Caudate nucleus (tissue), 63 donors: ENCODE measurements at places on chromosomes 13 and 19.

DNA sequence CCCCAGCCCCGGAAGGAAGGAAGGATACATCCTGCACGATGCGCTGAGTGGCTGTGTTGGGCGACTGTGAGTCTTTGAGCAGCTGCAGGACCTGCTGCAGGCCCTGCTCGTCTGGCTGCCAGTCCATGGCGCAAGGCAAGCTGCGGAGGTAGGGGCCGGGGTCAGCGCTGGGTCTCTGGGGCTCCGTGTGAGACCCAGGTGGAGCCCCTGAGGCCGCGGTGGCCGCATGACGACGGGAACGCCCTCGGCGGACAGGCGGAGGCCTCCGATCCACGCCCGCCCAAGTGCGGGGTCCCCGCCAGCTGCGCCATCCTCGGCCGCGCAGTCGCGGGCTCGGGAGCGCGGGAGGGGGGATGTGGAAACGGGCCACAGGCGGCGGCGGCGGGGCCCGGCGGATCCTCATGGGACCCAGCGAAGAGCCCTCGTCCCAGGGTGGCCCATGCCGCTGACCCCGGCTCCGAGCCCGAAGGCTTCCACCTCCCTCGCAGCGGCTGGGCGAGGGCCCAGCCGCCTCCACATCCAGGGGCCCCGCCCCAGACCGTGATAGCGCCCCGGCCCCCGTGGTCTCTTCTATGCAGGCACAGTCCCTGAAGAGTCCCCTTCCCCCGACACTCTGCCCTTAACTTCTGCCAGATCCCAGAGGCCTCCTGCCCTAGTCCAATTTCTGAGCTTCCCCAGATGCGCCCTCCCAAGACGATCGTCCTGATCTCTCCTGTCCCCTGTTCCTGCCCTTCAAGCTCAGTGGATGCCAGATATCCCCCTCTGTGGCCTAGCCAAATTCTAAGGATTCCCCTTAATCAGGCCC, 2.7 kb downstream of the TNPO2 start:
- DNase-seq: no peak

DNA sequence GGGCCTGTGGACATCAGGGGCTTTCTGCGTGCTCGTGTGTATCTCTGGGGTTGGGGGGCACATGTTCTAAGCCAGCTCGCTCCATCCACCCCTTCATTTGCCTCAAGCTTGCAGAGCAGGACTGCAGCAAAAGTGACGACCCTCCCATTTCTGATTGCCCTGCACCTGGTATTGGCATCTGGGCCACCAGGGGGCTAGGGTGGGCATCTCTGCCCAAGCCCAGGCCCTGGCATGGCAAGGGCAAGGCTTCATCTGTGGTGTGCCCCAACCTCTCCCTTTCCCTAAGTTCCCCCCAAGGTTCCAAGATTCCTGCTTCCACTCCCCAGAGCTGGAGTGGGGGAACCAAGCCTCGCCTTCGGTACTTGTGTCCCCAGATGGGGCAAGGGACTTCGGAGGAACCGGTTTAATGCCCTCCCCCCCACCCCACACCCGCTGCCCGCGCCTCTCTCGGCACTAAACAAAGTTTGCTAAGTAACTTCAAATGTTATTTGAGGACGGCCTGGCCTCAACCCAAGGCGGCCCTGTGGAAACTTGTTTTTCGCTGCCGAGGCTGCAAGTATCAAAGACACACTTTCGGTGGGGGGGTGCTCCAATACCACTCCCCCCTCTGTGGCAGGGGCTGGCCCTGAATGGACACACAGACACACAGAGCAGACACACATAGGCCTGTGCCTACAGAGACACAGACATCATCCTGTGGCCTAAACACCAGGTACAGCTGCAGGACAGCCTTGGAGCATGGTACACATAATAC, 12.2 kb downstream of the NFIX start:
- DNase-seq: peak; percentile 32

DNA sequence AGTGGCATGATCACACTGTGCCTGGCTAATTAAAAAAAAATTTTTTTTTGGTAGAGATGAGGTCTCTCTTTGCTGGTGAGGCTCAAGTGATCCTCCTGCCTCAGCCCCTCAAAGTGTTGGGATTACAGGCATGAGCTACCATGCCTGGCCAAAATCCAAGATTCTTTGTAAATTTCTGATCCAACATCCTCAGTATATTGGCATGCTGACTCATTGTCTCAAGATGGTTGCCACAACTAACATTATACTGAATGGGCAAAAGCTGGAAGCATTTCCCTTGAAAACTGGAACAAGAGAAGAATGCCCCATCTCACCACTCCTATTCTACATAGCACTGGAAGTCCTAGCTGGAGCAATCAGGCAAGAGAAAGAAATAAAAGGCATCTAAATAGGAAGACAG, 100.0 kb downstream of the KLF5 start:
- DNase-seq: no peak

DNA sequence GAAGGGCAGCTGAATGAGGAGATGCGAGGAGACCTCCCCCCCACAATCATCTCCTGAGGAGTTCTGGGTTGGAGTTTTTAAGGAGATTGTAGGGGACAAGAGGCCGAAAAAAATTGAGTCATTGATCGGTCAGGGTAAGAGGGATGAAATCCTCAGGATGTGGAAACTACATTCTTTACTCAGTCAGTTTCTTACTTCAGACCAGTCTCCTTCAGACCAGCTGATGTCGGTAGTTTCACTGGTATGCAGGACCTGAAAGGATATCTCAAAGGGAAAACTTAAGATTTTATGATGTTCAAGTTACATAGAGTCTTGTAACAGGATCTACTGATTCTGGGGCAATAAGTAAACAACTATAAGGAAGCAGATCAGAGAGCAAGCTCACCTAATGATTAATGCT, 51.7 kb upstream of the RFXAP start:
- DNase-seq: no peak

DNA sequence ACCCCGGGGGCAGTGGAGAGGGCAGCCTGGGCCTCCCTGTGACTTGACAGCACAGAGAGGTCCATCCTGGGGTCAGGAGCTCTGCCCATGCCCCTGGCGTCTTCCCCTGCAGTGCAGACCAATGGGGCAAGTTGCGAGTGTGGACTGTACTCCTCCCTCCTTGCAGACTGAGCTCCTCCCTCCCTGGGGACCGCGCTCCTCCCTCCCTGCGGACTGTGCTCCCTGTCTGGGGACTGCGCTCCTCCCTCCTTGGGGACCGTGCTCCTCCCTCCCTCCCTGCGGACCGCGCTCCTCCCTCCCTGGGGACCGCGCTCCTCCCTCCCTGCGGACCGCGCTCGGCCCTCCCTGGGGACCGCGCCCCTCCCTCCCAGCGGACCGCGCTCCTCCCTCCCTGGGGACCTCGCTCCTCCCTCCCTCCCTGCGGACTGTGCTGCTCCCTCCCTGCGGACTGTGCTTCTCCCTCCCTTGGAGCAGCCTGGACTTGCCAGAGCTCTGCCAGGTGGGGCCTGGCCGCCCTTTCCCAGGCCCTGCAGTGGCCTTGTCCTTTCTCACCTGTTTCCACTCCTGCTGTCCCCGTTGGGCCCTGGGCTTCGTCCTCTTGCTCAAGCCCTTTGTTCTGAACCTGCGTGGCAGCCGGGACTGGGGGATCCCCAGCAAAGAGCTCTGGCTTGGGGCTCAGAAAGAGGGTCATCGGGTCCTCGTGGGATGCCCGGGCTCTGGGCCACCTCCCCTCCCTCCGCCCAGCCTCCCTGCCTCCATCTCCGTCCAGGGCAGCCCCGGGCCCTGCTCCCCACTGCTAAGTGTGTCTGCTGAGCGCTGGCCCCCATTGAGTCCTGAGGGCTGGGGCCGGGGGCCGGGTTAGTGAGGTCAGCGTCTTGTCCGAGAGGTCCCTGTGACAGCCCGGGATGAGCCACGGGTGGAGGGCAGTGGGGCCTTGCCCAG, 6.8 kb downstream of the GAMT start:
- DNase-seq: no peak

DNA sequence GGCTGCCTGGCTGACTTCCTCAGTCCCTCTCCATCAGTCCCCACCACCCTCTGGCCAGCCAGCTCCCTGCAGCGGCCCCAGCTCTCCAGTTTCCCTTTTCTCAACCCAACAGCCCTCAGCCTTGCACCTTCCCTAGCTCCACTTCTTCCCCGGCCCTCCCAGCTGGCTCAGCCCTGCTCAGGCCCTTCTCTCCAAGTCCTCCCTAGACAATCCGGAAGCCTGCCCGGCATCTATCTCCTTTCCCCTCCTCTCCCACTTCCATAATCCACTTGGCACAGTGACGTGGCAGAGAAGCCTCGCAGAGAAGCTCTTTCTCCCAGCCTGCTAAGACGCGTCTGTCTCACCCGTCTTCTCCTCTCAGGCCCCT, 1.1 kb downstream of the UBXN6 start:
- DNase-seq: no peak

GRCh38 chr19:10887616-10888367, 16.4 kb downstream of the CARM1 start:
- no peak for DNase-seq

DNA sequence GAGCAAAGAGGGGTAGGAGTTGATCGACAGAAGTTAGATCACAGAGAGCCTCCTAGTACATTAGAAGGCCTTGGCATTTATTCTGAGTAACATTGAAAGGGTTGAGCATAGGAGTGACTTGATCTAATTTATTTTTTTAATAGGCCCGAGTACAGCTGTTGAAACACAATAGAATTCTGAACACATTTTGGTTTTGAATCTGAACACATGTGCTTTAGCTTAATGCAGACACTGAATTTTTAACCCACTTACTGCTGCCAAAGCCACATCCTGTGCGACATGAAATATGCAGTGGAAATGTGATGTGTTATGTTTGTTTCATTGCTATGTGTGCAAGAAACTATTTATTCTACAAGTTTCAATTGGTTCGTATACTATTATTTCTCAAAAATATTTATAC, 1505.9 kb downstream of the PCDH9 start:
- DNase-seq: no peak

GRCh38 chr19:19482809-19483596, 32.3 kb downstream of the TSSK6 start:
- DNase-seq: no peak

DNA sequence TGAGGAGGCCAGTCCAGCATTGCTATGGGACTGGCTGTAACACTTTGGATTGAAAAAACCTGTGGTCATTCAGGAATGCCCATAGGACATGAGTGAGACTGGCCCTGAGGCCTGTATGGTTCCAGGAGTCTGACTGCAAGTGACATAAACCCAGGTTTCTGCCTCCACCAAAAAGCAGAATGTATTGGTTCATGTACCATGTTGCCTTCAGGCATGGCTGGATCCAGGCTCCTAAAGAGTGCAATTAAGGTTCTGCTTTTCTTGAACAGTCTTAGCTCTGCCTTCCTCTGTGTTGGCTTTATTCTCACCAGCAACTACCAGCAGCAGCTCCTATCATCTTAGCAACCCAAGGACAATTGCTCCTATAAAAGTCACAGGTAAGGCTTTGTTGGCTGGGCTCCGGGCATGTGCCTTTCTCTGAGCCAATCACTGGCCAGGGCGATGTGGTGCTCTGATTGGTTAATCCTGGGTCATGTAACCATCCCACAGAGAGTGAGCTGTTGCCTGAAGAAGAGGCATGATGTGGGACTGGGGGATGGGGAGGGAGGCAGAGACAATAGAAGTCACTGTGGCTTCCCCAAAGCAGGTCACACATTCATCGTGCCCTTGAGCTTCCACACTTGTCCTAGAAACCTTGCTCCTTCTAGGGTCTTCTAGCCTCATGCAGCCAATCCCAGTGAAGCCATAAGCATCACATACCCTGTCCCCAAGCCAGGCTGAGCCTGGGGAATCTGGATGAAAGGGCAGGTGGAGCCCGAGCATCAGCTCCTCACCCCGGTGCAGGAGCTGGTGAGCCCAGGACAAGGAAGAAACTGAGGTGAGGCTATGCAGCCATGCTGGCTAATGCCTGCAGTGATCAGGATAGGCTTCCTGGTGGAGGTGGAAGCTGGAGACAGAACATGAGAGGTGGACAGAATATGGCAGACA, 123.9 kb downstream of the URI1 start:
- no peak for DNase-seq

- no peak for DNase-seq
Measured at GRCh38 chr19:34474233-34474989, 7.1 kb upstream of the WTIP start.

- no peak for DNase-seq
Measured at GRCh38 chr19:17138937-17139598, 63.5 kb downstream of the MYO9B start.

DNA sequence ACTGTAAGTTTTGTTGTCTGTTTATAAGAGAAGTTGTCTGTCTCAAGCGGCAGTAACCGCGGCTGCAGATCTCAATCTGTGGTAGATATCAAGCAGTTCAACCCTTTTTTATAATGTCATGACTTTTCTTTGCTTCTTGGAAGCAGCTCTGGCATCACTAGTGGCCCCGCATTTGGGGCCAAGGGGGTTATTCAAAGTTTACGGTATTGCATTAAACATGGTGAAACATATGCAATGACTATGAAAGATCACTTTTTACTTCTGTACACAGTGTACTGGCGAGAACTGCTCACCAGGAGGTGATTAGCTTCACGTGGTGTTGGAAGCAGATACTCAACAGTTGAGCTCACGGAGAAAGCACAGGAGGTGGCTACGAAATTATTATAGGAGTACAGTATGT, 4.6 kb upstream of the FFAR3 start:
- DNase-seq: no peak

- DNase-seq: peak; percentile 77
Measured at GRCh38 chr19:13861714-13862531, 15.0 kb upstream of the NANOS3 start.

- no peak for DNase-seq
Measured at GRCh38 chr19:40923934-40924391, 41.9 kb upstream of the CYP2A7 start.
